ENCODE measurements at places on chromosomes 6 and 20.

DNA sequence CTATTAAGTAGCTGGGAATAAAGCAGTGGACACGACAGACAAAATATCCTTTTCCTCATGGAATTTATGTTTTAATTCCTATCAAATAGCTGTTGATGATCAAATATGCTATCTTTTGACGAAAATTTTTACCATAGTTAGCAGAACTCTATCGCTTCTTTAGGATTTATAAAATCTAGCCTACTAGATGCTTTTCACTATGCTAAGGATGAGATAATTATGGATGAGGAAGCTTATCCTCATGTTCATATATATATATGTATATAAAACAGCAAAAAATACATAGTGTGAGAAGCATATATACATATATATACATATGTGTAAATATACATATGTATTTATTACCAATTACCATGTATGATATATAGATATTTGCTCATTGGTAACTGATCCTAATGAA is 12.9 kb upstream of the PRSS16 start:
- peaks cover 48% of the 10 kb centered on the region for H3K27me3 ChIP-seq
- no peaks in the 10 kb centered on the region for H3K36me3 ChIP-seq
- H3K27ac ChIP-seq, result no peak overlapping the region
- no peaks in the 10 kb centered on the region for H3K4me1 ChIP-seq
- no peak for DNase-seq

DNA sequence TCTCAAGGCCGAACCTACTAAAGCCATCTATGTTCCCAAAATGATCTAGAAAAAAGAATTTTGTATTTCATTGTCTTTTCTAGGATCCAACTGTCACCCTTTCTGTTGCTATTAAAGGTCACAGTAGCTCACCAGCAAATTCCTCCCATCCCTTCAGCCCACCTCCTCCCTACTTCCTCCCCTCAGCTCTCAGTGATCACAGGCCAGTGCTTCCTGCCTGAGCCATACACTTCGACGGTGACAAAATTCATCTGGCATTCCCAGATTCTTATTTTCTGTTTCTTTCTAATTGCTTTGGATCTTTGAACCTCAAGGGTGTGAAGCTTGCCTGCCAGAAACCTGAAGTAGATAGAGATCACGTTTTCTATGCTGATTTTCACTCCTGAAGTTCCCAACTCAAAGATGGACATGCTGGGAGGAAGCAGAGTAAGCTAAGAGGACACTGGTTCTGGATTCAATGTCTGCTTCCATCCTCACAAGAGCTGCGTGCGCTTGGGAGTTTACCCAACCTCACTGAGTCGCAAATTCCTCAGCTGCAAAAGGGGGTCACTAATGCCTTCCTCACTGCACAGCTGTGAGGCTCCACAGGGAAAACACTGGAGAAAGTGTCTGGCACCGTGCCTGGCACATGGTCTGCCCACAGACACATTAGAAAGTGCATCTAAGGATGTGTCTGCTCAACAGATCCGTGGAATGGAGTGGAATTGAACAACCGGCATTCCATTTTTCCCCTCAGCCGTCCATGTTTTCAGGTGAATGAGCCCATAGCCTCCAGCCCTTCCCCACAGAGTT is 34.5 kb downstream of the MDGA1 start:
- no peak overlapping the region for H3K27ac ChIP-seq
- H3K27me3 ChIP-seq, result no peaks in the 10 kb centered on the region
- no peak for DNase-seq
- no peaks in the 10 kb centered on the region for H3K4me1 ChIP-seq

DNA sequence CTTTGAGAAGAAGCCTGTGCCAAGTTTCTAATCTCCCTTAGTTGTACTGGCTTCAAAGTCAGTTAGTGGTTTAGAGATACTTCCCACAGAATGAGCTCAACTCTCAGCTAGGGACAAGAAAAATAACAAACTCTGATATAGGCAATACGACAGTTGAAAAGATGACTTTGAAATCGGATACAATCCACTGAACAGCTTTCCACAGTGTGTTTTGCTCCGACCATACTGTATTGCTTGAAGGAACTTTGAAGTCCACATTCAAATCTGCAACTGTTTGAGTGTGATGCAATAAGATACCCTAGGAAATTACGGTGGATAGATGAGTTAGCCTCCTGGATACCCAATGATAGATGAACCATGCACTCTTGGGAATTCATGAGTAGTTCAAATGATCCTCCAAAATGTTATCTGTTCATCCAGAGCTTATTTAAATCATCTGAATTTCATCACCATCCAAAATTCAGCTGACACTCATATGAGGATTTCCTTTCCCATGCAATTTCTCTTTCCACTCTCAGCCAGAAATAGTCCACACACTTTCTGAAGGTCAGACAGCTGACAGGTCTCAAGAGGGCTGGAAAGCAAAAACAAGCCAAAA is 443.8 kb downstream of the HAO1 start:
- H3K36me3 ChIP-seq, result no peaks in the 10 kb centered on the region
- H3K27me3 ChIP-seq, result no peaks in the 10 kb centered on the region
- no peak overlapping the region for H3K4me3 ChIP-seq

DNA sequence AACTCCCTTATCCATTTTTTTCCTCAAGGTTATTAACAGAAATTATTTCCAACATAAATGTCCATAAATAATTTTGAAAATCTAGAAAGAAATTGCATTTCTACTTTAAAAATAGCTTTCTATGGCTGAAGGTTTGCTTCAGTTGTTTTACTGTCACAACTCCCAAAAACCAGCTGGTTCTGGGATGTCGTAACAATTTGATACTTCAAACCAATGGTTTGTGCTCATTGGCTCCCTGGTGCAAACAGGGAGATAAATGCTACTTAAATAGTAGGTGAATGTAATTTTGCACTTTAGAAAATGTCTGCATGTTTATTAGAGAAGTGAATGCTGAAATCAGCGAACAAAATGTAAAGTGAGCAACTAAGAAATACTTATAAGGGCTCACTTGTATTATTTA is 31.1 kb downstream of the LAMA2 start:
- H3K36me3 ChIP-seq, result no peaks in the 10 kb centered on the region
- no peaks in the 10 kb centered on the region for H3K4me1 ChIP-seq
- no peak for DNase-seq

GRCh38 chr6:119297049-119297448 is 52.5 kb downstream of the MAN1A1 start:
- no peak overlapping the region for H3K27ac ChIP-seq
- H3K36me3 ChIP-seq, result no peaks in the 10 kb centered on the region
- H3K4me3 ChIP-seq, result no peak overlapping the region
- DNase-seq, result no peak

DNA sequence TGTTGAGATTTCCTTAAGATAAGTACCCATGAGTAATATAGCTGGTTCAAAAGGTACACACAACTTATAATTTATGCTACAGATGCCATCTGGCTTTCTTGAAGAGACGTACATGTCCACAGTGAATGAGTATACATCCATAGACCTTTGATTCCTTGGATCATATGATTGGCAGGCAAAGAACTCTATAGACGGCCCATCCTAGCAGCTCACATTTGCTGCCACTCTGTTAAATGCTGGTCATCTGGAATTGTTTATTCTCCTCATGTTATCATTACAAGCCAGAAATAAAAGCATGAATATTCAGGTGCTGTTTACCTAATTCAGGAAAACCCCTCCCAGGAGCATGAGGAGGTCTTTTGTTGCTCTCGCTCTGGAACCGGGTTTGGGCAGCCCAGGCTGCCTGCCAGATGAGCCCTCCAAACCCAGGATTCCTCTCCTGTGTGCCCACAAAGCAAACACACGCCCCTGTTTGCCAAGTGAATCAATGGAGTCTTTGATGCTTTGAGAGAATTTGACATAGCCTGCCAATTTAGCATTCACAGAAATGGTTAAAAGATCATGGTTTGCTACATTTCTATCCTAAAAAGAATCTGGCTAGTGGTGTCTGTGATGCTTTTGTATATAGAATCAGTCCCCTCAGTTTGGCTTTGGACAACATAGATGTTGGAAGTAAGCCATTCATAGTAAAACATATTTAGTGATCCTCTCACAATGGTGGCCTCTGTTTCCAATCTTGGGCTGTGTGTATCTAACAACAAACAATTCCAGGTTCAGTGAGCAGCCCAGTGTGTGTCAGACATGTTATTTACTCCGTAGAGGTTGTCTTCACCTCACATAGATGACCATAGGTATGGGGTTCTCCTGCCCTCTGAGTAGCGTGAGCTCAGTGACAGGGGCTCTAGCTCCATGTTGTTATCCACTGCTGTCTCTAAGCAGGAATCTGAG is 17.5 kb upstream of the PLCG1 start:
- no peak overlapping the region for H3K27ac ChIP-seq
- no peaks in the 10 kb centered on the region for H3K27me3 ChIP-seq
- no peak overlapping the region for H3K4me3 ChIP-seq
- H3K36me3 ChIP-seq, result peaks cover 51% of the 10 kb centered on the region
- DNase-seq, result no peak

DNA sequence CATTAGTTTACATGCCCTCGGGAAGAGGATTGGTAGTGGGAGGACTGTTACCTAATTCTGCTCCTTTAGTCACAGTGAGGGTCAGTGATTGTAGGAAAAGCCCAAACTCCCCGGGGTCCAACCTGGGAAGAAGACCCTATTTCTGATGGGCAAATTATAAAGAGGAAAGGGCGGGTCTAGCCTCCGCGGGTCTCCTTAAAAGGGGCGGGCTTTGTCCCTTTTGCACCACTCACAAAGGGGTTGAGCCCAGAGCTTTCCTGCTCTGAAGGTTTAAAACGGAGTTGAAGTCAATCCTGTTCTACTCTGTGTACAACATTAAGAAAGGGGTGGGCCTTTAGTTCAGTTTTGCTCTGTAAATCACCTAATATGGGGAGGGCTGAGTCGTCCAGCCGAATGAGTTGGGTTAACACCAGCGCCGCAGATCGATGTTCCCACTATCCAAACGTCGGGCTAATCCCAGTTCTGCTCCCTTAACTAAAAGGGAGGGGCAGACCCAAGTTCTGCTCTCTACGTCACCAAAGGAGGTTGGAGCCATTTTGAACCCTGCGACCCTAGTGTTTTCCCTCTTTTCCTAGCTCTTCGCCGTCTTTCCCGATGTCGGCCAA is 920 bp upstream of the RNF5 start:
- H3K36me3 ChIP-seq, result no peaks in the 10 kb centered on the region
- H3K27ac ChIP-seq, result peak overlapping the region; percentile 93
- H3K4me1 ChIP-seq, result peaks cover 69% of the 10 kb centered on the region
- H3K4me3 ChIP-seq, result peak overlapping the region; percentile 75

DNA sequence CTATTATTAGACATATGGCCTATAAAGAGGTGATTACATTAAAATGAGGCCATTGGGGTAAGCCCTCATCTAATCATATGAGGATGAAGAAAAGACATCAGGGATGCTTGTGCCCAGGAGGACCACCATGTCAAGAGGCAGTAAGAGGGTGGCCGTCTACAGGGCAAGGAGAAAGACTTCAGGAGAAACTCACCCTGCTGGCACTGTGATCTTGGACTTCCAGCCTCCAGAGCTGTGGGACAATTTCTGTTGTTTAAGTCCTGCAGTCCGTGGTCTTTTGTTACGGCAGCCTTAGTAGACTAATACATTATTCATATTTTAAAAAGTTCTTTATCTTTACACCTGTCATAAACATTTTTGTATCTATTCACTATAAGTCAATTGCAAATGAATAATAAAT is 290.0 kb downstream of the PRL start:
- H3K27ac ChIP-seq, result no peak overlapping the region
- no peak overlapping the region for H3K4me3 ChIP-seq
- no peaks in the 10 kb centered on the region for H3K27me3 ChIP-seq

GRCh38 chr6:166825553-166826145 is 130.7 kb downstream of the RNASET2 start:
- no peak overlapping the region for H3K4me3 ChIP-seq
- H3K36me3 ChIP-seq, result no peaks in the 10 kb centered on the region
- DNase-seq, result no peak
- no peaks in the 10 kb centered on the region for H3K27me3 ChIP-seq

DNA sequence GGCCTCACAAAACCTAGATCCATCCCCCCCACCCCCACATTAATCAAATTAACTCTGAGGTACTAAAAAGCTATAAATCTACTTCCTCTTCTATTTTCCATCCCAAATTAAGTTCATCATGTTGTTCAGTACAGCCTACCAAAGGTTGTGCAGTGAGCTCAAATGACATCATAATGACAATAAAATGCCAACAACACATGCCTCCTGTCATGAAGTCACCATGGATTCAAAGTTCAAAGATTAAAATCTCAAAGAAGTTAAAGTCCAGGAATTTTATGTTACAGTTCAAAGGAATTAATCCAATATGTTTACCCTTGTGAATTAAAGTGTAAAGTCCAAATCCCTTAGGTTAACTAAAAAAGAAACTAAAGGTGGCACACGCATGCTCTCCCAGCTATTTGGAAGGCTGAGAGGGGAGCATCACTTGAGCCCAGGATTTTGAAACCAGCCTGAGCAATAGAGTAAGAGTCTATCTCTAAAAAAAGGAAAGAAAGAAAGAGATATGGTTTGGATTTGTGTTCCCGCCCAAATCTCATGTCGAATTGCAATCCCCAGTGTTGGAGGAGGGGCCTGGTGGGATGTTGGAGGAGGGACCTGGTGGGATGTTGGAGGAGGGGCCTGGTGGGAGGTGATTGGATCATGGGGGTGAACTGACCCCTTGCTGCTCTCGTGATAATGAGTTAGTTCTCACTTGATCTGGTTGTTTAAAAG is 25.7 kb upstream of the SIRT5 start:
- no peaks in the 10 kb centered on the region for H3K36me3 ChIP-seq
- H3K27me3 ChIP-seq, result no peaks in the 10 kb centered on the region
- H3K4me1 ChIP-seq, result no peaks in the 10 kb centered on the region
- H3K4me3 ChIP-seq, result no peak overlapping the region
- no peak overlapping the region for H3K27ac ChIP-seq

DNA sequence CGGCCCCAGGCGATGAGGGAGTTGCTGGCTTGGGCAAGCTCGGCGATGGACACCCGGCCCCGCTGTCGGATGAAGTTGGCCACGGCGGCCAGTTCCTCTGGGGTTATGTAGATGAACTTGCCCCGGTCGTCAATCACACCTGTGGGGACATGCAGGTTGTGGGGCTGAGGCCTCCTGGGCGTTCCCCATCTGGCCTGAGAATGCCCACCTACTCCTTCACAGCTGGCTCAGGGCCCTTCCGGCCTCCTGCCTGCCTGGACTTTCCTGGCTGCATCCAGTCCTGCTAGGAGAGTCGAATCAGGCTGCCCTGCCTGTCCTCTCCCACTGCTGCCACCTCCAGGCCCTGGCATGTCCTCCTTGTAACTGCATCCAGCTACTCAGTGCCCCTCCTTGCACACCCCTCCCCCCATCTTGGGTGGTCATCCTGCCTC is 13.8 kb downstream of the DDRGK1 start:
- no peak for DNase-seq
- peaks cover 27% of the 10 kb centered on the region for H3K36me3 ChIP-seq
- H3K4me1 ChIP-seq, result no peaks in the 10 kb centered on the region
- no peaks in the 10 kb centered on the region for H3K27me3 ChIP-seq
